Body of pancreas (tissue), 4 donors: ENCODE measurements at places on chromosomes 11 and 22. TPM values are rescaled to one million over a fixed set of nuclear protein-coding genes. Genes with fewer than 3 reads are reported as not detected.

DNA sequence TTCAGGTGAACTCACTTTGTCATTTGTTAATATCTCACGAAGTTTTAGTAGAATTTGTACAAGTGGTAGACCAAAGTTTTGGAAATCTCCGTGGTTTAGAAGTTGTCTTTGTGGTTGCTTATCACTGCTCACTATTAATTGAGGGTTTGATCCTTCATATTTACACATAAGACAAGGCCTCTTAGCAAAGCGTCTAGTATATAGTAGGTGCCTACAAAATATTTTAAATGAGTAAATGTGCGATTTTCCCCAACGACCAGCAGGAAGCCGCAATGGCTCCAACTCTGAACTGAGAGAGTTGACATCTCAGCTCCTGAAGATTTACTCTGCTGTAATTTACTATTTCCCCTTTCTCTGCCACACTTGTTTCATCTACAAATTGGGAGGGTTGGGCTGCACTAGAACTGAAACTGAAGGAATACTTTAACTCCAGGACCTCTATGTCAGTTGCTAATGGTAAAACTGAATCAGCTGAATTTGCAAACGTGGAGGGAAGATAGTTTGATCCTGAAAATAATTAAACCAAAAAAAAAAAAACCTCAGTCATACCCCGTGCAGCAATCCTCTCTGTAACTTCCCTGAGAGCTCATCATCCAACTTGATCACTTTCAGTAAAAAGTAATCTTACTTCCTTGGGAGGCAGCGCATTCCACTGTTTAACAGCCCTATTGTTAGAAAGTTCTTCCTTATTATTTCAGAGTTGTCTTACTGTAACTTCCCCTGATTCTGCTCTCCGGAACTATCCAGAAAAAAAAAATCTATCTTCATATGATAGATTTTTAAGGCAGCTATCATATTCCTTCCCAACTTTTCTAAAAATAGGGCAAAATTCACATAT, 1.3 kb upstream of the SBF2 start:
- H3K4me1 ChIP-seq, result peaks cover 11% of the 10 kb centered on the region
- H3K27me3 ChIP-seq, result no peaks in the 10 kb centered on the region
- no peak for DNase-seq
- peak overlapping the region; percentile 86 for H3K27ac ChIP-seq

GRCh38 chr11:4146070-4146771, 51.6 kb downstream of the RRM1 start:
- H3K27me3 ChIP-seq, result no peaks in the 10 kb centered on the region
- H3K27ac ChIP-seq, result no peak overlapping the region
- H3K4me1 ChIP-seq, result no peaks in the 10 kb centered on the region
- no peaks in the 10 kb centered on the region for H3K36me3 ChIP-seq
- H3K4me3 ChIP-seq, result no peak overlapping the region

NNMT gene
- total RNA-seq, result 276 TPM

DNA sequence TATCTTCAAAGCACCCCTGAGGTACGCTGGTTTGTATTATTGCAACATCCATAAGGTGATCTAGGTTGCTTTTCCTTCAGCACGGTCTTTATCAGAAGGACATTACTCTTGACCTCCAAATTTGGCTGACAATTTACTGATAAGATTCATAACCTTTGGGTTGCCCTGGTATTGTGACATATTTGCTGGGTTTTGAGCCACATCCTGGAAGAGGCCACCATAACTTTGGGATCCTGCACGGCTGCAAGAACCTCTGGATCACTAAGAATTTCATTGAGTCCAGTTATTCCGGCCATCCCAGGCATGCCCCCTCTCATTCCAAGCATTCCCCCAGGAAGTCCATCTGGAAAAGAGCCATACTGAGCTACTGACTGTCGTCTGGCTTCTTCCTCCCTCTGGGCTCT, 6.5 kb upstream of the PLET1 start:
- no peak overlapping the region for H3K27ac ChIP-seq
- DNase-seq, result no peak
- H3K4me3 ChIP-seq, result no peak overlapping the region
- H3K36me3 ChIP-seq, result no peaks in the 10 kb centered on the region
- H3K4me1 ChIP-seq, result peaks cover 9% of the 10 kb centered on the region

- H3K4me1 ChIP-seq, result peaks cover 53% of the 10 kb centered on the region
- no peaks in the 10 kb centered on the region for H3K36me3 ChIP-seq
- no peak for DNase-seq
- no peaks in the 10 kb centered on the region for H3K27me3 ChIP-seq
- no peak overlapping the region for H3K27ac ChIP-seq
Measured at GRCh38 chr22:24823787-24824186, 17.8 kb downstream of the SGSM1 start.

DNA sequence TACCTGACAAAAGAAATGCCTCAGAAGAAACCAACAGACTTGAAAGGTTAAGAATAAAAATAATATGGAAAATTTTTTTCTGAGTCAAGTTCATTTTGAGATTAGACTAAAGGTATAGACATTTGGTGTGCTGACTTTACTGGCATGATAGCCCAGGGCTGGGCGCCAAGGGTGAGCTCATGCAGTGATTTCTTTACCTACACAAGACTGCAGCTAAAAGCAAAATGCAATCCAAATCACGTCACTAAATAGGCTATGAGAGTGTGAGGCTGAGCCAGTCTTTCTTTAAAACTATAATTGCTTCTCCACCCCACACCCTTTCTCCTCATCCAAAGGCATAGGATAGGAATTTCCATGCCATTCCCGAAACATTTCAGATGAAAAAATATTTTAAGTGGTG, 196.5 kb downstream of the FAM76B start:
- H3K36me3 ChIP-seq, result no peaks in the 10 kb centered on the region
- no peak overlapping the region for H3K4me3 ChIP-seq
- H3K4me1 ChIP-seq, result no peaks in the 10 kb centered on the region
- no peak overlapping the region for H3K27ac ChIP-seq

DNA sequence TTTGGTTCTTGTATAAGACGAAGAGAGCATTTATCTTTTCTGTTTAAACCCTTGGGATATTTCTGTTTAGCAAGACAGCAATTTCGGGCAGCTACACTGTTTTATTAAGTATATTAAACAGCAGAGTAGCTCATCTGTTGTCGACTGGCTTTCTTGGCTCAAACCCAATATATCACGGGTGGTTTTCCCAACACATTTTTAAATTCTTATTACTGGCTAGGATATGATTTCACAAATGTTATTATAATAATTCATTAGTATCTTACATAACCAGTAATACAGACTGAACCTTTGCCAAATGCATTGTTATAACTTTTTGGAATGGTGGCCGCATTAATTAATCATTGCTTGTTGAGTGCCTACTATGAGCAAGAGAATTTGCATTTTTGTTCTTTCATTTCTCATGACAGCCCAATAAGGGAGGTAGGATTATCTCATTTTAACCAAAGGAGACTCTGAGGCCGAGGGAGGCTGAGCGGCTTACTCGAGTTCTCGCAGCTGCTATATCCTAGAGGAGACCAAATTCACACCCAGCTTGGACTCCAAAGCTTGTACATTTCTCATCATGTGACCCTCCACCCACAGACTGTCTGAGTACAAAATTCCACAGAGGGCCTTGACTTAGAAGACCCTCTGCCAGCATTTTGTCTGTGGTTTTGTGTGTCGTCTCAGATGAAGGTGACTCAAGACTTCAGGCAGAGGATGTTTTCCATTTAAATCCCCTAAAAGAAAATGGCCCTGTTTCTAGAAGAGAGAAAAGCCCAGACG, 304.9 kb downstream of the NTM start:
- no peak overlapping the region for H3K27ac ChIP-seq
- H3K4me3 ChIP-seq, result no peak overlapping the region
- H3K4me1 ChIP-seq, result no peaks in the 10 kb centered on the region
- no peak for DNase-seq
- H3K27me3 ChIP-seq, result no peaks in the 10 kb centered on the region

CCDC188 gene
- total RNA-seq, result not detected

- no peak overlapping the region for H3K27ac ChIP-seq
- DNase-seq, result no peak
- H3K4me3 ChIP-seq, result no peak overlapping the region
- peaks cover 19% of the 10 kb centered on the region for H3K4me1 ChIP-seq
- no peaks in the 10 kb centered on the region for H3K27me3 ChIP-seq
Measured at GRCh38 chr11:66076561-66076960, 6.5 kb downstream of the PACS1 start.

DNA sequence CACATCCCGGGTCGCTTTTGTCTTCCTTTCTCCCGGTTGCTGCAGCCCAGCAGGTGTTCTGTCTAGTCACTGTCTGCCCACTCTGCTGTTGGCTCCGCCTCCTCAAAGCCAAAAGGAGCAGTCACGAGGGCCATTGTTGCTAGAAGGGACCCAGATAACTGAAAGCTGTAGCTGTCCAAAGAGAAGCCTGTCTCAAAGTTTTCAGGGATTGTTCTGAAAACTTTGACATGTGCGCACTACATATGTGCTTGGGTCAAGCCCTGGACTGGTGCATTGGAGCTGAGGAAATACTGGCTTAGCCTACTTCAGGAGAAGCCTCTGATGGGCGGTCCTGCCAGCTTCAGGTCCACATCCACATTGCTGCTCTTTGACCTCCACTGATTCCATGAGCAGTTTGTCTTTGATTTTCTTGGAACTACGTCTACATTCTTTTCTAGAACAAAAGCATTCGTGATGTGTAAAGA, 8.8 kb upstream of the OR2AT4 start:
- no peak overlapping the region for H3K27ac ChIP-seq
- no peaks in the 10 kb centered on the region for H3K27me3 ChIP-seq
- no peaks in the 10 kb centered on the region for H3K36me3 ChIP-seq
- no peak for DNase-seq

DNA sequence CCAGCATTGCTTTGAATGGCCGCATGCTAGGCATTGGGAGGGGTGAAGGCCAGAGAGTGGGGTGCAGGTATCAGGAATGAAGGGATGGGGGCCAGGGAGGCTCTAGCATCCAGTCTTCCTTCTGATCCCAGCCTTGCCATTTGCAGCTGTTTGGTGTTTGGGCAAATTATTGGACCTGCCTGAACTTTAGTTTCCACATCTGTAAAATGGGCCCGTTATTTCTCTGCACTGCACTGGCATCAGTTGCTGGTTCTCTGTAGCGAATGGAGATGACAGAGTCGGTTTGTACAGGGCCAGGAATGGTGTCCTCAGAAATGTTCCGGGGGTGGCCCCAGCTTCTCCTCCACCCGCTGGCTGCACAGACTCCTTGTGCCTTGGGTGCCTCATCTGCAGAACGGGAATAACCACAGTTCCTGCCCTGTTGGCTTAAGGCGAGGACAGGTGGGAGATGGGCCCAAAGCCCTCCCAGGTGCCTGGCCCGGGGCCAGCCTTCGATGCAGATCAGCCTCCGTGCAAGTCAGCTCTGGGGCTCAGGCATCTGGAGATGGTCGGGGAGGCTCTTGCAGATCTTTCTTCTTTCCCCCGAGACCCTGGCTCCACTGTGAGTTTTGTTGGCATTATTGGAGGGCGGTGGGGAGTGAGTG, 51.4 kb upstream of the SMIM38 start:
- H3K4me3 ChIP-seq, result no peak overlapping the region
- no peaks in the 10 kb centered on the region for H3K36me3 ChIP-seq
- no peak for DNase-seq
- peaks cover 19% of the 10 kb centered on the region for H3K4me1 ChIP-seq

GRCh38 chr11:115241899-115242298, 262.3 kb downstream of the CADM1 start:
- H3K4me1 ChIP-seq, result no peaks in the 10 kb centered on the region
- no peaks in the 10 kb centered on the region for H3K36me3 ChIP-seq
- H3K4me3 ChIP-seq, result no peak overlapping the region
- no peaks in the 10 kb centered on the region for H3K27me3 ChIP-seq
- no peak for DNase-seq

CCDC116 gene
- 0.52 TPM for total RNA-seq

GRCh38 chr11:101326141-101326540, 196.5 kb upstream of the PGR start:
- no peaks in the 10 kb centered on the region for H3K4me1 ChIP-seq
- no peak overlapping the region for H3K27ac ChIP-seq
- H3K36me3 ChIP-seq, result no peaks in the 10 kb centered on the region
- no peak overlapping the region for H3K4me3 ChIP-seq
